ENCODE measurements at places on chromosomes 5 and 9.

GRCh38 chr9:111036429-111036789 is 1.9 kb downstream of the LPAR1 start:
- no peaks in the 10 kb centered on the region for H3K36me3 ChIP-seq
- H3K27ac ChIP-seq = no peak overlapping the region
- H3K4me3 ChIP-seq = no peak overlapping the region
- H3K4me1 ChIP-seq = peaks cover 9% of the 10 kb centered on the region
- H3K27me3 ChIP-seq = peaks cover 49% of the 10 kb centered on the region

DNA sequence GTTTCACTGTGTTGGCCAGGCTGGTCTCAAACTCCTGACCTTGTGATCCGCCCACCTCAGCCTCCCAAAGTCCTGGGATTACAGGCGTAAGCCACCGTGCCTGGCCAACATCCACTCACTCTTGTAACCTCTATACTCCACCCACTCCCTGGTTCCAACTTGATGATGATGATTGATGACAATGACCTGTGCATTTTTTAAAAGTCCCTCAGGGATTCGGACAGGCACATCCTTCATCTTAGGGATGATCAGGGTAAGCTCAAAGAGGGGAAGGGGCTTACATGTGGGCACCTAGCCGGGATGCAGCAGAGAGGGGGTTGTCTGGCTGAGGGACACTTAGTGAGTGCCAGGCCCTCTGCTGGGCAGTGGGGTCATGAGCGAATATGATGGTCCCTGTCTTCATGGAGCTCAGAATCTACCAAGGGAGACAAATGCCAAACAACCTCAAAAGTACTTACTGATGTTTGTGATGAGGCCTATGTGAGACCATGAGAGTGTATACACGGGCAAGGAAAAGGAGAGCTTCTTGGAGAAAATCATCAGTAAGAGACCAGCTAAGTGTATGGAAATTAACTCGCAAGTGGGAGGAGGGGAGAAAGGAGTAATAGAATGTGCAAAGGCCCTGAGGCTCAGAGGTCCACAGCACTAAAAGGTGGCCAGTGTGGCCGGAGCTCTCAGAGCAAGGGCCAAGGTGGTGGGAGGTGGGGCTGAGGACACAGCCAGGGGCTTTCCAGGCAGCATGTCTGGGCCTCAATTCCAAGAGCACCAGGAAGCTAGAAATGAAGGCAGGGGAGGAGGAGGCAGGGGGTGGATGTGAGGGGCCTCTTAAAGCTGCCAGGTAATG is 27.4 kb downstream of the LHX2 start:
- DNase-seq = no peak
- no peak overlapping the region for H3K4me3 ChIP-seq
- peaks cover 93% of the 10 kb centered on the region for H3K27me3 ChIP-seq

- no peaks in the 10 kb centered on the region for H3K4me1 ChIP-seq
- no peaks in the 10 kb centered on the region for H3K27me3 ChIP-seq
- H3K36me3 ChIP-seq = no peaks in the 10 kb centered on the region
- DNase-seq = no peak
These were observed 166.6 kb upstream of the NFIB start for GRCh38 chr9:14480526-14480925.

DNA sequence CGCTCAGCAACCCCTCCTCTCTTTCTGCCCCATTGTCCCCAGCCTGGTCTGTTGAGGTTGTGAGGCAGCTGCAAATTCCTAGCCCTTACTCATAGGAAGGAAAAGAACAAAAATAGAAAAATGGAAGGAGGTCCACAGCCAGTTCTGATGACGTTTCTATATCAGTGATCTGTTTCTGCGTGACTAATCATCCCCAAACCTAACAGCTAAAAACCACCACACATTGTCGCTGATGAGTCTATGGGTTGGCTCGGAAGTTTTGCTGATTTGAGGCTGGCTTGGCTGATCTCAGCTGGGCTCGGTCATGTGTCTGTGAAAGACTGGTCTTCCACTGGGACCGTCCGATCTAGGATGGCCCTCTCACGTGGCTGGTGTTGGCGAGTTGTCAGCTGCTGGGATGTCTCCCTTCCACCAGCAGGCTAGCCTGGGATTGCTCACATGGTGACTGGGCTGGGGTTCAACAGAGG is 200.6 kb upstream of the ZNF618 start:
- no peak for DNase-seq
- H3K36me3 ChIP-seq = no peaks in the 10 kb centered on the region
- peaks cover 32% of the 10 kb centered on the region for H3K27me3 ChIP-seq
- H3K4me1 ChIP-seq = no peaks in the 10 kb centered on the region
- H3K4me3 ChIP-seq = no peak overlapping the region
- no peak overlapping the region for H3K27ac ChIP-seq

- no peaks in the 10 kb centered on the region for H3K27me3 ChIP-seq
- no peak overlapping the region for H3K27ac ChIP-seq
- DNase-seq = no peak
- no peaks in the 10 kb centered on the region for H3K36me3 ChIP-seq
- no peaks in the 10 kb centered on the region for H3K4me1 ChIP-seq
These were observed 1793.8 kb upstream of the WWC1 start for GRCh38 chr5:166497496-166498104.

GRCh38 chr5:485946-486491 is 38.2 kb downstream of the SLC9A3 start:
- H3K27ac ChIP-seq = no peak overlapping the region
- peaks cover 32% of the 10 kb centered on the region for H3K27me3 ChIP-seq
- H3K4me1 ChIP-seq = peaks cover 14% of the 10 kb centered on the region
- no peak overlapping the region for H3K4me3 ChIP-seq
- no peaks in the 10 kb centered on the region for H3K36me3 ChIP-seq

- H3K4me1 ChIP-seq = no peaks in the 10 kb centered on the region
- H3K4me3 ChIP-seq = no peak overlapping the region
- DNase-seq = no peak
- no peaks in the 10 kb centered on the region for H3K36me3 ChIP-seq
- H3K27ac ChIP-seq = no peak overlapping the region
These were observed 1542.8 kb downstream of the EFNA5 start for GRCh38 chr5:106127985-106128384.

GRCh38 chr5:43305948-43306565 is 7.2 kb downstream of the HMGCS1 start:
- peaks cover 56% of the 10 kb centered on the region for H3K36me3 ChIP-seq
- H3K4me1 ChIP-seq = peaks cover 77% of the 10 kb centered on the region
- H3K27ac ChIP-seq = peak overlapping the region; percentile 50
- DNase-seq = no peak

DNA sequence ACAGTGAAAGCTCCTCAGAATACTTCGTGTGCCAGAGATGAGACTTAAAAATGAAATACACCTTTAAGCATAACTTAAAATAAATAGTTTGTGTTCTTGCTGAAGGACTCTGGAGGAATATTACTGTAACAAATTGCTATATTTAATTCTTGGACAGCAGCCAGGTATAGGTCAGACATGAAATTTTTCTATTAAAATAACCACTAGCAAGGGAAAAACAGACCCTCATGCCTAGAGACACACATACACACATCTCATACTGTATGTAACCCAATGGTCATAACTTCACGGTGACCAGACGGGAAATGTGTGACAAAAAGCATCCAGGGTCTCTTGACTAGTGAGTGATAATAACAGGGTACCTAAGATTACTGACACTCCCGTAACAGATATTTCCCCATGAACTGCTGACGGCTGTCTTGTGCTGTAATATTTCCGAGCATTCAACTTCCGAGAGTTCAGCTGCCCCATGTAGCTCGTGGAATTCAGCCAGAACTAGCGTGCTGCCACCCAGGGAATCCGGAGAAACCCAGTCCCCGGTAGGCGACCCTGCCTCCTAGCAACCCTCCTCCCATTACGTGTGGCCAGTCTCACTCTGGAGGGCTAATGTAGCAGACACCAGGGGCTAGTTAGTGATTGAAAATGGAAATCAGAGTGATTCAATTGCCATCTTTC is 2295.1 kb upstream of the WWC1 start:
- H3K27me3 ChIP-seq = no peaks in the 10 kb centered on the region
- no peaks in the 10 kb centered on the region for H3K36me3 ChIP-seq
- no peak for DNase-seq

All from activated naive CD4-positive, alpha-beta T cell treated with anti-CD3 and anti-CD28 coated beads, Interleukin-2, amount 10 ng/mL, durations not matched to agents 7 days and 5 days (primary cell).